Breast epithelium (tissue), 4 donors: ENCODE measurements at places on chromosomes 7 and 10.

- no peak for DNase-seq
These were observed 29.2 kb upstream of the KLF6 start for GRCh38 chr10:3813986-3814837.

DNA sequence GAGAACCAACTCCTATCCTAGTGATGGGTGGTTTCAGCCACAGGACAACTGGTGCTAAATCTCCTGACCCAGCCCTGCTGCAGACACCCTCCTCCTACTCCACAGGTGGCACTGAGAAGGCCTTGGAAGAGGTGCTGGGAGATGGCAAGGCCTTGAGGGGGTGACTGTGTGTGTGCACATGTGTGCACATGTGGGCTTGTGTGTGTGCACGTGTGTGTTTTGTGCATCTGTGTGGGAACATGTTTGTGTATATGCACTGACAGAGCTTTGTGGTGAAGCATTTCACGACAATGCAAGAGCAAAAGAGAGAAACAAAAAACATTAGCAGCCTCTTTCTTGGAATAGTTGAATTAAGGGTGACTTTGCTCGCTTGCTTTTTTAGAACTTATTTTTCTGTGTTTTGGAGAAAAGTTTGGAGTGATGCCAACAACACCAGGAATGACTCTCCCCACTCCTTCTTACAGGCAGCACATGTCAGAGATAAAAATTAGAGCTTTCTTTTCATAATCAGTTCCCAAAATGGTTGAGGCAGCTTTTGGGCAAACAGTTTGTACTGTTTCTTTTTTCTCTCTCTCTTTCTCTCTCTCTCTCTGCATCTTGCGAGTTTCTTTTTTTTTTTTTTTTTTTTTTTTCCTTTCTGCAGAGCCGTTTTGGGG, 69.5 kb downstream of the SEC61G start:
- DNase-seq = no peak

DNA sequence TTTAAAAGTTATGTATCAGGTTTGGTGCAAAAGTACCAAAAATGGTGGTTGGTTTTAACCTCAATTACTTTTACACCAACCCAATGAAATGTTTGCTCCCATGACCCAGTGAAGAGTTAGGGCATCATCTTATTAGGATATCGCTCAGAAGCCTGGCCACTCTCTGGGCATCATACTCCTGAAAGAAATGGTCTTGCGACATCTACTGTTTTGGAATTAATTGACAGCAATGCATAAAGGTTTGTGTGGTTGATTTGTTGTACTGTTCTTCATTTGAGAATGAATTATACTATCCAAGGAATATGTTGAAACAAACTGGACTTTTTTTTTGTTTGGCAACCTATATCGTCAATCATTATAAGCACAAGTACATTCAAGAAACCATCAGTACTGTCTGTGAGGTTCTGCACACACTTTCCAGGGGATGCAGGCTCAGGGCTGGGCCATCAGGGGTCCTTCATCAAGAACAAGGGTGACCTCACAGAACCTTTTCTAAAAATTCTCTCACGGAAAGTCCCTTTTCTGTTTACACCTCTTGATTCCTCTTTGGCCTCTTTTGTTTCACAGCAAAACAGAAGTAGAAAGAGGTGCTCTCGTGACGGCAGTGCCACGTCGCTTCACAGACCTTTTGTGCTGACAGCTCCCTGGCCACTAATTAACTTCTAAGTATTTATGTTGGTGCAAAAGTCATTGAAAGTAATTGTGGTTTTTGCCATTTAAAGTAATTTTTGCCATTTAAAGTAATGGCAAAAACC, 117.2 kb upstream of the KLF6 start:
- DNase-seq = no peak

GRCh38 chr10:7374795-7375194, 36.0 kb downstream of the SFMBT2 start:
- DNase-seq = no peak

- DNase-seq = no peak
These were observed 84.7 kb upstream of the DKK1 start for GRCh38 chr10:52229291-52229931.

DNA sequence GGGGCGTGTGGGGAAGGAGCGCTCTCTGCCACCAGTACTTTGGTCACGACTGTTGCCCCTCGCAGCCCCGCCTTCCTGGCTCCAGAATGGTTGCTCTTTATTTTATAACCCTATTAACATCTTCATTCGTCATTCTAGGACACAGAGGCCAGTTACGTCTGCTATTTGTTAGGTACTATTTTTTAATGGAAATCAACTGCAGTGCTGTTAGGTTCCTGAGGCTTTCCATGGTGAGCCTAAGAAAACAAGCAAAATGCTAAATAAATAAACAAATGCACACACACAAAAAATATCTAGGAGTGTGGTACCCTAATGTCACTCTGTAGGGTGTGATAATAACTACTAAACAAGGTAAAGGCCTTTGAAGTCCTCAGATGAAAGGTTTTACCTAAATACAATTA, 71.1 kb downstream of the SLC37A3 start:
- no peak for DNase-seq

DNA sequence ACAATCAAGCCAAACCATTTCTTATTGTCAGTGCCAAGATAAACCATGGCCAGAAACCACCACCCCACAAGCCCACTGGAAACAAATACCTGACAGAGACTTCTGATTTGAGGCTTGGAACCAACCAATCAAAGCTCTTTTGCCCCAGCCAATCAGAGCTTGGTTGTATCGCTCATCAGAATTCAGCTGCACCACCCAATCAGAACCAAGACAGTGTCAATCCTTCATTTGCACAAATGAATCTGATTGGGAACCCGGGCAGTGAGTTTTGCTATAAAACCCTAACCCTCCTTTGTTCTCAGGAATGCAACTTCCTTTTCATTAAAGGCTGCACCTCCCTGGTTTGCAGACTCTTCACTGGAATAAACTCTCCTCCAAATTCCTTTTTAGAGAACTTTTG, 87.4 kb downstream of the ELAPOR2 start:
- DNase-seq = no peak

DNA sequence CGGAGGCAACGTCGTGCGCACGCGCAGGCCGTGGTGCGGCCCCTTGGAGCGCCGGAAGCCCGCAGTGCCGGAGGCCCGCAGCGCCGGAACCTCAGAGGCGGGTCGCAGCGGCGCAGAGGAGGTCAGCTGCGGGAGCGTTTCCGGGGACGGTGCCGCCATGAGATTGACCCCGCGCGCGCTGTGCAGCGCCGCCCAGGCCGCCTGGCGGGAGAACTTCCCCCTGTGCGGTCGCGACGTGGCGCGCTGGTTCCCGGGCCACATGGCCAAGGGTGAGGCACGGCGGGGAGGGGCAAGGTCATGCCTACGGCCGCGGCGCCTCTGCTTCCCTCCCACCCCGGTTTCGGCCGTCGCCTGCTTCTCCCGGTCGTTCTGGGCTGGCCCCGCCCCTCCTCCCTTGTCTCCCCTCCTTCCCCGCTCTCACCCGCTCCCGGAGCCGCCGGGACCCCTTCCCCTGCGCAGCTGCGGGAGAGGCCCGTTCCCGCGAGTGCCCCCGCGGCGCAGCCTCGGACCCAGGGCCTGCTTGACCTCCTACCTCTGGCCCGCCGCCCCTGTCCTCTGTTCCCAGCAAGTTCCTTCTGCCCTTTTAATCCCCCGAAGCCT, at the start of gene MTG1:
TSS of gene MTG1 (plus strand) at position 94 of the 600 bp plus-strand sequence. CDS start at position 158, 64 bp downstream.
- DNase-seq = peak; percentile 86

DNA sequence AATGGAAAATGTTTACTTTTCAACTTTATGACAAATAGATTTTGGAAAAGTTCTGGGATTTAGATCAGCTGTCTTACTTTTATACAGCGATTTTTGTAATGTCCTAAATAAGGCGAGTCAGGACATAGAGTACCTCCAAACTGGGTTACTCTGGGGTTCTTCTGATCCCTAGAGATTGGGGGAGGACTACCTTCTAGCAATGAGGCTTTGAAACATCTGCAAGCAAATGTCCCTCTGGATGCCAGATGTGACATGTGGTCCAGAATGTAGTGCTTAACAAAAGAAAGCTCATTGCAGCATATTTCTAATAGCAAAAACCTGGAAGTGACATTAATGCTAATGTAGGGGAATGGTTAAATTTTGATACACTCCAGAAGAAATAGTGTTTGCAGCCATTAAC, 36.1 kb downstream of the ABRAXAS2 start:
- DNase-seq = no peak
